ENCODE measurements at places on chromosomes 5 and 9.

- no peak for DNase-seq
Measured at GRCh38 chr9:18385696-18386490, 88.1 kb upstream of the ADAMTSL1 start.

DNA sequence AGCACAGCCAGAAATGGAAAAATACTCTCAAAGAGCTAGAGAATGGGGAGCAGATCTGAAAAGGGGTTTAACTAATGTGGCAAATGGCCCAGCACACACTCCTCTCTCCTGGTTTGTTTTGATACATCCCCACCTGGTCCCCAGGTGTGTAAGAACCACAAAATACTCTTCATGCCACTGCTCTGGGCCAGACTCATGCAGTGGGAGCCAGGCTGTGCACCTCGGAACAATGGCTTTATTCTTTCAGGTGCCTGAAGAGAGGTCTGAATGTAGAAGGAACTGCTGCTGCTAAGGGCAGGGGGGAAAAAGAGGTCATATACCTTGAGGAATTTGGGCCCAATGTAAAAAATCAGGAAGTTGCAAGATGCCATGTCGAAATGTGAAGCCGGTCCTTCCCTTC is 123.9 kb upstream of the ADAMTSL1 start:
- DNase-seq = no peak

GRCh38 chr9:17229945-17230560 is 95.2 kb downstream of the CNTLN start:
- no peak for DNase-seq

DNA sequence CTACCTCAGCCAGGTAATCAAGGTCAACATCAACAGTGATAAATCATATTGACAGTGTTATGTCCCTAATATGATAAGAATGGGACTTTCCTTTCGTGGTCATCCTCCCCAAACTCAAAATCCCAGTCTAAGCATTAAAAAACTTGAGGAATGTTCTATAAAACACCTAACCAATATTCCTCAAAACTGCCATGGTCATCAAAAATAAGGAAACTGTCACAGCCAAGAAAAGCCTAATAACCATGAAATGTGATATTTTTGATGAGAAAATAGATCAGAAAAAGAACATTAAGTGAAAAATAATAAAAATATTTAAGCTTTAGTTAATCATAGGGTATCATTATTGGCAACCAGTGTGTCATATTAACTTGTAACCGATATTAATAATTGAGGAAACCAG is 232.1 kb upstream of the ATP10B start:
- no peak for DNase-seq

- no peak for DNase-seq
Measured at GRCh38 chr5:43560128-43560527, 3.3 kb upstream of the PAIP1 start.

GRCh38 chr9:137438591-137439157 is 2.5 kb downstream of the ENTPD8 start:
- no peak for DNase-seq
